NAMALWA (cell line): ENCODE measurements at places on chromosomes 13 and 19.
A peak's percentile ranks its signal among the peaks of the same experiment; 100 is the strongest.

DNA sequence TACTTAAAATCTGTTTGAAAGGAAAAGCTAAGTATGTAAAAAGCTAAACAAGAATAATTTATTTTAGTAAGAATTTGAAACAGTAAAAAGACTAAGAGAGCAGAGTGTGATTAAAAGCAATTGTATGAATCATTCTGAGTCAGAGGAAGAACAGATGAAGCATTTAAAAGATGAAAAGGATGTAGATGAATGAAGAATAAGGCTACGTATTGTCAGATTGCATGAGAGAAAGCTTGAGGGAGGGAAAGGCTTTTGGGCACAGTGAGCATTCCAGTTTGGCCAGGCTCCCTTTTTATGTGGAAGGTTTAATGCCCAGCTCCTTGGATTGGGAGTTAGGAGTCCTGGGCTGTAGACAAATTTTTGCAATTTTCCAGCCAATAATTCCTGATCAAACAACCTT, 117.7 kb downstream of the FREM2 start:
- no peak for DNase-seq

- DNase-seq = no peak
These were observed 92.7 kb downstream of the ZNF737 start for GRCh38 chr19:20472854-20473253.

- DNase-seq = no peak
These were observed 22.4 kb downstream of the LRCH1 start for GRCh38 chr13:46575301-46575771.

GRCh38 chr13:53873558-53873957, 844.9 kb downstream of the OLFM4 start:
- DNase-seq = no peak

- no peak for DNase-seq
These were observed 428.5 kb downstream of the SPRY2 start for GRCh38 chr13:79912403-79912802.

DNA sequence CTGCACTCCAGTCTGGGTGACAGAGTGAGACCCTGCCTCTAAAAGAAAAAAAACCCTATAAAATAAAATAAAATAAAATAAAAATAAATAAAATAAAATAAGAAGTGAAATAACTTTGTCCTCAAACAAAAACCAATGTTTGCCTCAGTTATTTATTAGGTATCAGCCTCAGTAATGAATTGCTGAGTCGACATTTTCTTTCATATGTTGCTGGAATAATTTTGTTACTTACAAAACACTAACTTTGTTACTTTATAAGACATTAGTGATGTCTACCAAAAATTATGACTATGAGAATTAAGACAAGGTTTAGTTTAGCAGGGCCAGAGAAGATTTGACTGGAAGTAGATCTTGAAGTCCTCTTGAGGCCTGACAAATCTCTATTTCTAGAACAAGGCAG, 2074.5 kb upstream of the PCDH20 start:
- DNase-seq = no peak

DNA sequence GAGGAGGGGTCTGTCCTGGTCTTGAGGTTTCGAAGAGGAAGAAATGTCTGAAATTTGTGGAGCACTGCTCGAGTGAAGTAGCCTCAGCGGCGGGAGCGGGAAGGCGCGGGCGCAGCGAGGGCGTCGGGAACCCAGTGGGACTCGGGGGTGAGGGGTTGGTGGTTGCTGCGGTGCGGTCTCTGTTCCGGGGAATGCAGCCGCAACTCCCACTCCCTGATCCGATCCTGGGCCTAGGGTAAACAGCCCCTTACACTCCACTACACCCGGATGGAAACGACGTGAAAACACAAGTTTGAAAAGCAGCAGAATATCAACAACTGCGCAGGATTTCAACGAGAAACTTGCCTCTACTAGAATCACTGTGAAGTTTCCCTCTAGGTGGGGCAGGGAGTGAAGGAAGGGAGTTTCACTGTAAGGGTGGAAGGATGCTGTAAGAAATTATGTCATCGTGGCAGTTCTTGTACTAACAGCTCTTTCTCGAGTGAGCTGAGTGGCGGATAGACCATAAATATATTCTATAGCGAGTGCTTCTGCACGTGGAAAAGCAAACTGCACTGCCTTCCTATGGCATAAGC, 2.0 kb upstream of the KLF12 start:
- peak; percentile 61 for DNase-seq

GRCh38 chr19:35853038-35853756, 893 bp upstream of the NPHS1 start:
- no peak for DNase-seq

DNA sequence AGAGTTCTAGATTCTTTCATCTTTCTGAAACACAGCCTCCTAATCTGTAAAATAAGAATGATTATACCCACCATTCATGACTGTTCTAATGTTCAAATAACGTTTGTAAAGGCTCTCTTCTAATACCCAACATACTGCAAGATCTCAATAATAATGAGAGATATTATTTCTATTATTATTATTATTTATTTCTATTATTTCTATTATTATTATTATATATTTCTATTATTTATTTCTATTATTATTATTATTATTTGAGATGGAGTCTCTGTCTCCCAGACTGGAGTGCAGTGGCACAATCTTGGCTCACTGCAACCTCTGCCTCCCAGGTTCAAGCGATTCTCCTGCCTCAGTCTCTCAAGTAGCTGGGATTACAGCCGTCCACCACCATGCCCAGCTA, 395.5 kb downstream of the EFNB2 start:
- no peak for DNase-seq

DNA sequence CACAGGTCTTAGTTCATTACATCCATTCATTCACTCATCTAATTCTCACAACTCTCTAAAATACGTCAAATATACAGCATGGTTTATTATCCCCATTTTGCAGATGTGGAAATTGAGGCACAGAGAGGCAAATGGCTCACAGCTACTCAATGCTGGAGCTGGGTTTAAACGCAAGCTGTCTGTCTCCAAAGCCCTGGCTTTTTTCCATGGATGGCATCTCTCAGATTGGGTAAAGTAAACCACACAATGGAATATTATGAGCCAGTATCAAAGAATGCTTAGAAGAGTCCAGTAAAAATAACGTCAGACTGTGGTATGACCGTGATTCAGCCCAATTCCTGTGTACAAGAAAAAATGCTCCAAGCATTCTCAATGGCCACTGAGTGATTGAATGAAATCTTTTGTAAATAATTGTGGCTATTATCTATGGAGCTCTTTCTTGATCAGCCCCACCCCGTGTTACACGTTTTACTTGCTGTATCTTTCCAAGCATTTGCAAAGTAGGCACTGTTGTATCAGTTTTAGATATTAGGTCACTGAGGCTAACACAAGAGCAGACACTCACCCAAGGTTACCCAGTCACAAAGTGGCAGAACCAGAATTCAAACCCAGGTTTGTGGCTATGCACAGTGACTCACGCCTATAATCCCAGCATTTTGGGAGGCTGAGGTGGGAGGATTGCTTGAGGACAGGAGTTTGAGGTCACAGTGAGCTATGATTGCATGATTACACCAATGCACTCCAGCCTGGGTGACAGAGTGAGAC, 5.5 kb upstream of the ACP7 start:
- DNase-seq = no peak

DNA sequence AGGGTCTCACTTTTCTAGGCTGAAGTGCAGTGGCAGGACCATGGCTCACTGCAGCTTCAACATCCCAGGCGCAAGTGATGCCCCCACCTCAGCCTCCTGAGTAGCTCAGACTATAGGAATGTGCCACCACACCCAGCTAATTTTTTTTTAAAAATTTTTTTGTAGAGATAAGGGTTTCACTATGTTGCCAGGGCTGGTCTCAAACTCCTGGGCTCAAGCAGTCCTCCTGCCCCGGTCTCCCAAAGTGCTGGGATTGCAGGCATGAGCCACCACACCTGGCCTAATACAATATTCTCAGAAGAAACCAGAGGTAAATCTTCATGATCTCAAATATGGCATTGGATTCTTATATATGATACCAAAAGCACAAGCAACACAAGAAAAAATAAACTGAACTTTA, 47.7 kb downstream of the FLT1 start:
- DNase-seq = no peak

DNA sequence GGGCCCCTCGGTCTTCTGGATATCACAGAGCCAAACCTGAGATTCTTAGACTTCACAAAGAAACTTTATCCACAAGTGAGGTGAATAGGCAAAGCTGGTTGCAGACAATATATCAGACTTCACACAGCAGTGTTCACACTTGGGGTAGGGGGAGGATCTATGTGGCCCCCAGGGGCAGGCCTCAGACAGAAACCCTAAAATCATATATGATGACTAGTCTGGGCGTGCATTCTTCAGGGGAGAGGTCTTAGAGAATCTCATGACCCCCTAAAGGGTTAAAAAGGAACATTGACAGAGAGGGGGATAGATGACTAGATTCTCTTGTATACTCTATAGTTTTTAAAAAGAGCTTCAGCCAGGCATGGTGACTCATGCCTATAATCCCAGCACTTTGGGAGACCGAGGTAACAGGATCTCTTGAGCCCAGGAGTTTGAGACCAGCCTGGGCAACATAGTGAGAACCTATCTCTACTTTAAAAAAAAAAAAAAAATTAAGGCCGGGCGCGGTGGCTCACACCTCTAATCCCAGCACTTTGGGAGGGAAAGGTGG, 2.8 kb downstream of the TYROBP start:
- no peak for DNase-seq

DNA sequence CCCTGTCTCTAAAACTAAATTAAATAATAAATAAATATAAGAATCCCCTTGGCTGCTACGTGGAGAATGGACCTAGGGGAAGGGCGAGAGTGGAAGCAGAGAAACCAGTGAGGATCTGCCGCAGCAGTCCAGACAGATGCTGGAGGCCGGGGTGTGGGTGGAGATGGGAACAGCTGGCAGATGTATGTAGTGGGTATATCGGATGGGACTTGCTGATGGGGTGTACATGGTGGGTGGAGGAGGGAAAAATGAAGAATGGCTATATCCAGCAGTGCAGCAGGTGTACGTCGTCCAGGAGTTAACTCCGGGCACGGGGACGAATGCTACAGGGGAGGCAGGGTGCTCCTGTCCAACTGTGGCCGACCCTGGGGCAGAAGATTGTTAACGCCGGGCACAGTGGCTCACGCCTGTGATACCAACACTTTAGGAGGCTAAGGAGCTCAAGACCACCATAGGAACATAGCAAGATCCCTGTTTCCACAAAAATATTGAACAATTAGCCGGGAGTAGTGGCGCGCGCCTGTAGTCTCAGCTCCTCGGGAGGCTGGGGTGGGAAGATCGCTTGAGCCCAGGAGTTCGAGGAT, 654 bp downstream of the CEP89 start:
- DNase-seq = no peak

DNA sequence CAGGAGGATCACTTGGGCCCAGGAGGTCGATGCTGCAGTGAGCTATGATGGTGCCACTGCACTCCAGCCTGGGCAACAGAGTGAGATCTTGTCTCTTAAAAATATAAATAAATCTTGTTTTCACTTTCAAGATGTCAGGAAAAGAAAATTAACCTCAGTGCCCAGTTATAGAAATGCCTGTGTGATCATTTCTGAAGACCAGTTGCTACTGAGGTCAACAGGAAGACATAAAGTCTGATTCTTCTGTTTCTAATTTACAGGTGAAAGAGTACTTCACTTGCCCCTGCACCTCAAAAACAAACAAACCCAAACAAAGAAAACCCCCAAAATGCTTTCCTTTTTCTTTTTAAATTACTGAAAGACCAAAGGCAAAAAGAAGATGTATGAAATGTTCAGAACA, 174.3 kb upstream of the NBEA start:
- no peak for DNase-seq

DNA sequence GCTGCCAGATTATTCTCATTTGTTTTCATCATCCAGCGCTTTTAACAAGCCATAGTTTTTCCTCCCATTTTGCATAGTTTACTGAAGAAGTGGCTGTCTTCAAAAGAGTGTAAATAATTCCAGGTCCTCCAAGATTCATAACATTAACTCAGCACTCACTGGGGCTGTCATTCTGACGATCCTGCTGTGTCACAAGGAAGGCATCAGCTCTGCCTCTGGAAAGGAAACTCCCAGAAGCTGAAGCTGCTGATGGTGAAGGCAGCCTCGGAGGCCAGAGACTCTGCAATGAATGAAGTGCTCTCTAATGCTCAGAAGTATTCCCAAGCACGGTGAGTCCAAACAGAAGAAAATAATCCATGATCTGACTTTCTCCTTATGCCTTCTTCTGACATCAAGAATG, 60.0 kb downstream of the FLT1 start:
- no peak for DNase-seq

DNA sequence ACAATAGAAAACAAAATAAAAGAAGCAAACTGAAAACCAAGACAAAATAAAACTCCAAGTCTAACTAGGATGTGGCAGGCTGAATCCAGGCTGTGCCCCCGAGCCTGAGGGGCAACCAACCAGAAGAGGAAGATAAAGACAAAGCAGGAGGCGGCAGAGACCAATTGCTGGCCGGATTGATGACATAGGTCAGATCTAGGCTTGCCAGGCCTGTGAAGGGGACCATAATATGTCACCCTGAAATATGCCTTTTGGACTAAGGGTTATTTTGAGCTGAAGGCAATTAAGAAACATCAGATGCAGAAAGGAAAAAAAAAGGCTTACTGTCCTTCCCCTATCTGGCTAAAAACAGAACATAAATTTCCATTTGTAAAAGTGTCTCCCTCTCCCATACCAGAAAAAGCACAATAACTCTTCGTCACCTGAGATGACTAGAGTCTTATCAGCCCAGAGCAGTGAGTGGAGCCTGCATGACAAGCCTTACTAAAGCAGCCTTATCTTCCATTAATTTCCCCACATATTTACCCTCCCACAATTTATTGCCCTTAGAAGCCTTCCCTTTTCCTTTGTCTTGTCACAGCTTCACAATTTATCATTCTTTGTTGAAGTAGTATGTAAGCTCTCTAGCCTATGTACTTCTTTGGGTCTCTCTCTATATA, 22.8 kb downstream of the ATP8A2 start:
- no peak for DNase-seq

DNA sequence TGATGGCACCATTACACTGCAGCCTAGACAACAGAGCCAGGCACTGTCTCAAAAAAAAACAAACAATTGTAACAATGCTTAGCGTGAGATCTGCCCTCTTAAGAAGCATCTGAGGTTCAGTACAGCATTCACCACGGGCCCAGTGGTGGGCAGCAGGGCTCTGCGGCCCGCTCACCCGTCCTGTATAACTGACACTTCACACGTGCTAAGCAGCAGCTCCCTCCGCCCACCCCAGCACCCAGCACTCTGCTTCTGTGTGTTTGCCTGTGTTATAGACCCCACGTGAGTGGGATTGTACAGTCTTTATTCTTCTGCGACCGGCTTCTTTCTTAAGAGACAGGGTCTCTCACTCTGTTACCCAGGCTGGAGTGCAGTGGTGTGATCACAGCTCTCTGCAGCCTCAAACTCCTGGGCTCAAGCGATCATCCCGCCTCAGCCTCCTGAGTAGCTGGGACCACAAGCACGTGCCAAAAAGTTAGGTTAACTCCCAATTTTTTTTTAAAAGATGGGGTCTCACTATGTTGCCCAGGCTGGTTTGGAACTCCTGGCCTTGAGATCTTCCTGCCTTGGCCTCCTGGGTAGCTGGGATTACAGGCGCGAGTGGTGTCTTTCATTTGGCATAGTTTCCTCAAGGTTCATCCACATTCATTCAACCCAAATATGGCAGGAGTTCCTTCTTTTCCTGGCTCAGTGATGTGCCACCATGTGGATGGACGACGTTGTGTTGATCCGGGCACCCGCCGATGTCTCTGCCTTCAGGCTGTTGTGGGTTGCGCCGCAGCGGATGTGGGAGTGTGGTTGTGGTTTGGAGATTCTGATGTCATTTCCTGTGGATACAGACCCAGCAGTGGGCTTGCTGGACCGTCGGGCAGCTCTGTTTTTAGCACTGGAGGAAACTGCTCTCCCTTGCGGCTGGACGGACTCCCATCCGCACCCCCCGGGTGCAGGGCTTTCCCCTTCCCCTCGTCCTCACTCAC, 170.0 kb downstream of the KDM4B start:
- DNase-seq = peak; percentile 83
